ENCODE measurements at places on chromosomes 3 and 15.

DNA sequence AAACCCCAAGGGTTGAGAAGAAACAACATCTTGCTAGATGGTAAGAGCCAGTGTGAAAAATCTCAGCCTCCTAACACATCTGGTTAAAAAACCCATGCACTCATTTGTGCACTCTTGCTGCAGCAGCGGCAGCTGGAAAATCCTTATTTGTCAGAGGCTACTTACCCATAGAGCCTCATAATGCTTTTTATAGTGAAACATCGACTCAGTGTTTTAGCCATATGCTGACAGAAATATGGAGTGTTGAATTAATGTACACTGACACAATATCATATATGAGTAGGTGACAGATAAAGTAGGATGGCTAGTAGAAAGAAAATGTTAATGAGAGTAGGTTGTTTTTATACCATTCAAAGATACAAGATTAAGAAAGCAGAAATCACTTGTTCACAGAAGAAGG, 13.0 kb downstream of the SLC9A9 start:
- no peak for ATAC-seq
- H3K4me3 ChIP-seq: no peak overlapping the region
- no peaks in the 10 kb centered on the region for H3K27me3 ChIP-seq

DNA sequence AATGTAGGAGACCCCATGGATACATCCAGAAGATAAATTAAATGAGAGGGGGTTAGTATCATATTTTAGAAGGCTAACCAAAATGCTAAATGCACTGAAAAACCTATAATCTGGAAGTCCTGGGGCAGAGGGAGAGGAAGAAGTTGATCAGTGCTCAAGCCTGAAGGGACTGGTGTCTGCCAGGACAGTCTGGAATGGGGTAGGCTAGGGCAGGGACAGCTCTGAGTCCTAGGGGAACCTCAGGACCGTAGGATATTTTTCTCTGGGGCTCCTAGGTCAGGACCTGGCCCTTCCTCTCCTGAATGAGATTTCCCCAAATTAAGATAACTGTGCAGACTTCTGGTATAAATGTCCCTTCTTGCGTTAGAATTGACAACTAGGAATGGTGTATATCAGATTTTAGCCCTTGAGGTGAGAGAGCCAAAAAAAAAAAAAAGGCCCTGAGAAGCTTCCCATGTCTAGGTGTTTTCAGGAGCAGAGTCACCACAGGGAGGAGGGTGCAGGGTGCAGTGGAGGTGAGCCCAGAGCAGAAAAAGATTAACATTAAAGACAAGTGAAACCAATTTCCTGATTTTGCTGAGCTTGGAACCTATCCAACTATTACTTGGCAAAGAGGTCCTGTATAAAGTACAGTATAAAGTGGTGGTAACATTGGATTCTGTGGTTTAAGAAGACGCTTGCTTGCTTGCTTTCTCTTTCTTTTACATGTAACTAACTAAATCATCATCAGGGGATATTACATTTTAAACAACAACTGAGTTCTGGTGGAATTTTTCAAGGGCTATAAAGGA, 63.5 kb downstream of the HACD2 start:
- H3K4me3 ChIP-seq: no peak overlapping the region

GRCh38 chr3:197847866-197848401, 56.9 kb downstream of the LRCH3 start:
- H3K27ac ChIP-seq: peak overlapping the region; percentile 6
- H3K27me3 ChIP-seq: no peaks in the 10 kb centered on the region
- no peak for ATAC-seq
- H3K4me3 ChIP-seq: peak overlapping the region; percentile 3
- H3K4me1 ChIP-seq: no peaks in the 10 kb centered on the region

GRCh38 chr3:184776916-184777315, 35.0 kb upstream of the VPS8 start:
- ATAC-seq: no peak
- H3K4me3 ChIP-seq: no peak overlapping the region
- no peak overlapping the region for H3K27ac ChIP-seq
- no peaks in the 10 kb centered on the region for H3K4me1 ChIP-seq

- ATAC-seq: no peak
- H3K4me3 ChIP-seq: no peak overlapping the region
- H3K27ac ChIP-seq: no peak overlapping the region
- H3K36me3 ChIP-seq: no peaks in the 10 kb centered on the region
These were observed 135.3 kb downstream of the FMN1 start for GRCh38 chr15:33059184-33059583.

GRCh38 chr15:70720228-70721016, 42.9 kb downstream of the UACA start:
- ATAC-seq: no peak
- no peaks in the 10 kb centered on the region for H3K4me1 ChIP-seq
- no peak overlapping the region for H3K4me3 ChIP-seq
- H3K27me3 ChIP-seq: no peaks in the 10 kb centered on the region
- H3K27ac ChIP-seq: no peak overlapping the region
- no peaks in the 10 kb centered on the region for H3K36me3 ChIP-seq

DNA sequence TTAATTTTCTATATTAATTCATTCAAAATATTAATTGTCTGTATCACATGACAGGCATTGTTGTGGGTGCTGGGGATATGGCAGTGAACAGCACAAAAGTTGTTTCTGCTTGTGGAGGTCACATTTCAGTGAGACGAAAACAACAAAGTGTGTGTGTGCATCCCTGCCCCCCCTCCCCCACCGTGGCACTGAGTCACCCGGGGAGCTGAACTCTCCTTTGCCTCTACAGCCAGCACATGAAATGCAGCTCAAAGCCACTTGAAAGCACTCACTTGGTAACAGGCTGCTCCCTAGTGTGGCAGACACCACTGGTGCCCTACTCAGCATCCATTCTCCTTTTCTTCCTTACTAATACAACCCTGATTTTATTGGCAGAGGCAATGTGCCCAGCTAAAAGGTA, 16.9 kb upstream of the SCAMP5 start:
- no peaks in the 10 kb centered on the region for H3K36me3 ChIP-seq
- ATAC-seq: no peak
- no peaks in the 10 kb centered on the region for H3K4me1 ChIP-seq
- no peak overlapping the region for H3K27ac ChIP-seq

DNA sequence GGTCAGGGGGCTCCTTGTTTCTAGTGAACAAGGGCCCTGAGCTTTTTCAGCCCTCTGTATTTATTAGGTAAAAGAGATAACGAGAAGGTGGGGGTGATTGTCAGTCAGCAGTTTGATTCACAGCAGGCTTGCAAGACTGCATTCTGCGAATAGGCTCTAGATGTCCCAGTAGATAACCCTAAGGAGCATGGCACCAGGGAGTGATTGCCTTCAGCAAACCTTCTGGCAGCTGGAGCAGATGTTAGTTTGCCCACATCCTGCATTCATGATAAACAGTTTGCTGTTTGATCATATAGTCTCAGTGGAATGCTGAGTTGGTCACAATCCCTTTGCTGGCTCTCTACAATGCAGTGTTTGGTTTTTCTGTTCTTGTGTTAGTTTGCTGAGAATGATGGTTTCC, 161.3 kb upstream of the GADL1 start:
- H3K4me3 ChIP-seq: no peak overlapping the region
- no peaks in the 10 kb centered on the region for H3K27me3 ChIP-seq
- no peak for ATAC-seq
- H3K4me1 ChIP-seq: no peaks in the 10 kb centered on the region

DNA sequence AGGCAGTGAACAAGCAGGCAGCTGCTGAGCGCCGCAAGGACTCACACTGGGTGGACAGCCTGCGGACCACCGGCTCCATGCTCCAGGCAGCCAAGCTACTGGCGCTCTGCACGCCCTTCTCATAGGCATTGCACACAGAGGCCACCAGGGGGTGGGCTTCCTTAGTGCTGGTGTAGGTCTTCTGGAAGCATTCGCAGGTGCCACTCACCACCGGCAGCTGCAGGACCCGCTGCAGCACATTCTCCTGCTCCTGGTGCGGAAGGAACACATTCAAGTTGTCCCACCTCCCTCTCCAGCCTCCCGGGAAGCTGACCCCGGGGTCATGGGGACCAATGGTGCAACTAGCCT, 6.0 kb downstream of the PLIN1 start:
- no peak overlapping the region for H3K27ac ChIP-seq
- no peaks in the 10 kb centered on the region for H3K27me3 ChIP-seq
- no peak for ATAC-seq

DNA sequence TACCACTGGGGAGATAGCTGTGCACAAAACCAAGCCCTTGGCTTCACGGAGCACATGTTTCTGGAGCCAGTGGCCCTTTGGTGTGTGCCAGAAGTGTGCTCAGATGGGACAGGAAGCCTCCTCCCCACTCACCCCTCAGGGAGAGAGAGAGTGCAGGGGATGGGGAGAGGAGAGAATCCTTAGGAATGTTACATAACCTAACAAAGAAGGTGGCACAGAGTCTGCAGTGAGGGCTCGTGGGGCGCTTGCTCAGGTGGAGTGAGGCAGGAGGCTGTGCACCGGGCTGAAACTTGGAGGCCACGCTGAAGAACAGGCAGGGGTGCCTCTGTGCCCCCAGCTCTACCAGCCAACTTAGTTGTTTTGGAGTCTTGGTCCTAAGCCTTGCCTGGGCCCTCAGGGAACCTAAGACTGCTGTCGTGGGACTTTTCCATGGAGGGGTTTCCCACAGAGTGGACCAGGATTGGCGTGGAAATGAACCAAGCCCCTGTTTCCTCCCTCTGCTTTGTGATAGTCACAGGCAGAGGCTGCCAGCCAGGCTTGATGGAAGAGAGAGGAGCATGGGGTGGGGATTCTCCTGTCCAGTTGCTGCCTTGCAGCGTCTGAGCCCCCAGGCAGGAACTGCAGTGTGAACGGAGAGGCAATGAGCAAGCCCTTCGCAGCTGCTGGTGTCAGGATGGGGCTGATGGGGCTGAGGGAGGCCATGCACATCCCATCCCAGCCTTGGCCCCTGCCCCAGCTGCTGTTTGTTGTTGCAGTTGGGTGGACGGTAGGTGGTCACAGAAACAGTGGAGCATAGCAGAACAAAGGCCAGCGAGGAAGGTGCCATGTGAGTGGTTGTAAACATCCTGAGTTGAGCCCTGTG, 32.7 kb downstream of the PDIA5 start:
- no peaks in the 10 kb centered on the region for H3K36me3 ChIP-seq
- H3K27me3 ChIP-seq: no peaks in the 10 kb centered on the region
- H3K4me1 ChIP-seq: peaks cover 60% of the 10 kb centered on the region
- no peak for ATAC-seq

DNA sequence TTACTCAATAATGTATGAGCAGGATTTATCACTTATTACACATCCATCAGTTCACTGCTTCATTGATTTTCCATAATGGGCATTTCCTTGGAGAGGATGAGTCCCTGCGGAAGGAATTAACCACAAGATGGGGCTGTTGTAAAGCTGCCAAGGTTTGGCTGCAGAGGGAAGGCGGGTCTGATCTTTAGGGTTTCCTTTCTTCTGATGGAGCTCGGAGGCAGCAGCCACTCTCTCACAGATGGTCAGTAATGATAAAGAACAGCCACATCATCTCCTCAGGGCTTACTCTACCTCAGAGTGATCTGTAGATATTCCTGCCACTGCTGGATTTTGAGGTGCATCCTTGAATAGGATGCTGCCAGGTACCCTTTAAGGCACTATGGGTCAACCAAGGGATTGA, 115.2 kb downstream of the USP13 start:
- no peak overlapping the region for H3K4me3 ChIP-seq
- H3K36me3 ChIP-seq: no peaks in the 10 kb centered on the region
- no peak overlapping the region for H3K27ac ChIP-seq
- ATAC-seq: no peak
- no peaks in the 10 kb centered on the region for H3K27me3 ChIP-seq
- H3K4me1 ChIP-seq: no peaks in the 10 kb centered on the region

DNA sequence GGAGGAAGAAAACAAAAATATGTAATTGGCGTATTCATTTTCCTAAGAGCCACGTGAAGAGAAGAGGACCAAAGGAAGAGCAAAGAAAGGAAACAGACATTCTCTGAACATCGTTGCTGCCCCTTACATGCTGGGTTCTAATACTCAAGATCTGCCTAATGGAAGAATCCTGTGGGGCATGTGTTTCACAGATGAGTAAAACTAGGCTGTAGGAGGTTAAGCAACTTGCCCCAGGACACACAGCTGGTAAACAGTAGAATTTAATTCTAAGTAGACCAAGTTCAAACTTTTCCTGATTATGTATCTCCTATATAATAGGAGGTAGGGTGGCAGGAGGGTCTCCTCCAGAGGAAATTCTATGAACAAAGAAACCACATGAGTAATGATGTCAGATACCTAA, 106.1 kb upstream of the TNFAIP8L3 start:
- H3K36me3 ChIP-seq: no peaks in the 10 kb centered on the region
- no peaks in the 10 kb centered on the region for H3K4me1 ChIP-seq
- H3K27me3 ChIP-seq: peaks cover 17% of the 10 kb centered on the region
- no peak overlapping the region for H3K4me3 ChIP-seq
- no peak for ATAC-seq
- no peak overlapping the region for H3K27ac ChIP-seq

DNA sequence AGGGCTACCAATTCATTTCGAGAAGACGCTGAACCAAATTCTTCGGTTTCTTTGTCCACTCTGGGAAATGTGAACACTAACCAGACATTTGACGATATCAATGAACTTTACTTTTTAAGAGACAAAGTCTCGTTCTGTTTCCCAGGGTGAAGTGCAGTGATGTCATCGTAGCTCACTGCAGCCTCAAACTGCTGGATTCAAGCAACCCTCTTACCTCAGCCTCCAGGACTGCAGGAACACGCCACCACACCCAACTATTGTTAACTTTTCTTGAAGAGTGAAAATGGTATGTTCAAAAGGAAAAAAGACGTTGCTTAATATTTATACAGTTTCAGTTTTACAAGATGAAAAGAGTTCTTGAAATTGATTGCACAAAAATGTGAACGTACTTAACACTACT, 30.6 kb downstream of the MB21D2 start:
- H3K27ac ChIP-seq: no peak overlapping the region
- no peaks in the 10 kb centered on the region for H3K27me3 ChIP-seq
- H3K36me3 ChIP-seq: no peaks in the 10 kb centered on the region

DNA sequence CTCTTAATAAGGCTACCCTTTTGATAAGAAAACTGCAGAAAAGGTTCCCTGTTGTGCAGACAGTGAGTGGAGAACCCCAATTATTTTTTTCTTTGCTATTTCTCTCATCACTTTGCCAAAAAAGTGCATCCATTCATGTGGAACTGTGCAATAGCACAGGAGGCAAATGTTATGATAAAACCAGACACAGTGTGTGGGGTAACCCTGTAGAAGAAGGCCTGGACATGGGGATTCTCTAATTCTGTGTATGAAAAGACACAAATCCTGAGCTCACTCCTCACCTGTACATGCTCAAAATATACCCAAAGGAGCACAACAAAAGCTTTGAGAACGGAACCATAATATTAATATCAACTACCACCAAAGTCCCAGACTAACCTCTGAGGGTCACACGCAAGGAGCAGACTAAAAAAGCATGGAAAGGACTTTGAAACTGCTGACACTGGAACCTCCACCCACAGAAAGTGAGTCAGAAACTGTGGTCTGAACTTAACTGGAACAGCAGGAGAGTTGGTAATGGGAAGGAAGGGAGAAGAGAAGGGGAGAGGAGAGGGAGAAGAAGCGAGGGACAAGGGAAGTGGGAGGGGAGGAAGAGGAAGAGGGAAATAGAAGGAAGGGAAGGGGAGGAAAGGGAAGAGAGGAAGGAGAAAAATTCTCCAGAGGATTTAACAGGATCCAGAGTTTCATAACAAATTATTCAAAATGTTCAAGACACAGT, 299.9 kb downstream of the TBC1D5 start:
- H3K4me3 ChIP-seq: no peak overlapping the region
- no peaks in the 10 kb centered on the region for H3K27me3 ChIP-seq
- H3K36me3 ChIP-seq: no peaks in the 10 kb centered on the region

- peaks cover 89% of the 10 kb centered on the region for H3K27me3 ChIP-seq
- no peak for ATAC-seq
- H3K36me3 ChIP-seq: no peaks in the 10 kb centered on the region
These were observed 4.4 kb downstream of the SCN5A start for GRCh38 chr3:38645076-38645475.

All from gastroesophageal sphincter (tissue), 4 donors.